ELR (cell line): ENCODE measurements at places on chromosomes 2 and 18.
A peak's percentile ranks its signal among the peaks of the same experiment; 100 is the strongest.

GRCh38 chr2:233059797-233060500, at the start of gene INPP5D:
INPP5D (plus strand) TSS chr2:233060342; CDS start chr2:233060479, 137 bp downstream.
- DNase-seq = no peak

DNA sequence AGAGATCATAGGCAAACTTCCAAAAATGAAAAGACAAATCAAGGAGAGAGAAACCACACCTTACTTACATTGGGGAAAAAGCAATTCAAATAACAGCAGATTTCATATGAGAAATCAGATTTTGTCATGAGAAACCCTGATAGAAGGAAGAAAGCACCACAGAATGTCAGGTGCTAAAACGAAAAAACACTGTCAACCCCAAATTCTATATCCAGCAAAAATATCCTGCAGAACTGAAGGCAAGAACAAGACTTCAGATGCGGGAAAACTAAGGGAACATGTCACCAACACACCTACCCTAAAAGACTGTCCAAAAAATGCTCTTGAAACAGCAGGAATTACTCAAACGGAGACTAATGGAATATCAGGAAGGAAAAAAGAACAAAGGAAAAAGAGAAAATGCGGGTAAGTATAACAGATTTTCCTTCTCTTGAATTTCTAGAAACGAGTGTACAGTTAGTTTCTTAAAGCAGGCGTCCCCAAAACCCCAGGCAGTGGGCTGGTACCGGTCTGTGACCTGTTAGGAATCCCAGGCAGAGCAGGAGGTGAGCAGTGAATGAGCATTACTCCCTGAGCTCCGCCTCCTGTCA, 7.3 kb upstream of the ID2 start:
- no peak for DNase-seq

DNA sequence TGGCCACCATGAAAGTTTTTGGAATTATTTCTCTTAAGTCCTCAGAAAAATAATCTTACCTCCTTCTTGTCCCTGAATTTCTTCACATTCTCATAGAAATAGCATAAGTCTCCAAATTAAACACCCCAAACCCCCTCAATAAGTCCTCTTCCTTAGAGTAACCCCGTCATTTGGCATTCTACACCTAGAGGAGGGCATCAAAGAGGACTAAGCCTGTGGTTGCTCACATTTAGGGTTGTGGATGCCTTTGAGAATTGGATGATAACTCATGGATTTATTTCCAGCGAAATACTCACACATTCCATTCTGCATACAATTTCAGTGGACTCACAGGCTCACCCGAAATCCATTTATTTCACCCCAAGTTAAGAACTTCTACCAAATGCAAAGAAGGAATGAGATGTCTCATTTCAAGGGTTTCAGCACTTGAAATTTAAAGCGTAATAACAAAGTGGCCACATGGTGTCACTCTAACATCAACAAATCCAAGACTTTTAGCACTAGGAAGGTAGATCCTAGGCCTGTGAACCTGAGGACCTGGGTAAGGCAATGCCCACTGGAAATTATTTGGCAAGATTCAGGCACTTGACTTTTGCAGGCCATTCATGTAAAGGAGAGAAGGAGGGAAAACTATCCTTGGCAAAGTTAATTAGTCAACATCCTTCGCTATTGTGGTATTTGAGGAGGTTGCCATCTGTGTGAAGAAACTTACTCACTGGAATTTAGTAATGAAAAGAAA, 24.6 kb downstream of the DYTN start:
- DNase-seq = peak; percentile 66

DNA sequence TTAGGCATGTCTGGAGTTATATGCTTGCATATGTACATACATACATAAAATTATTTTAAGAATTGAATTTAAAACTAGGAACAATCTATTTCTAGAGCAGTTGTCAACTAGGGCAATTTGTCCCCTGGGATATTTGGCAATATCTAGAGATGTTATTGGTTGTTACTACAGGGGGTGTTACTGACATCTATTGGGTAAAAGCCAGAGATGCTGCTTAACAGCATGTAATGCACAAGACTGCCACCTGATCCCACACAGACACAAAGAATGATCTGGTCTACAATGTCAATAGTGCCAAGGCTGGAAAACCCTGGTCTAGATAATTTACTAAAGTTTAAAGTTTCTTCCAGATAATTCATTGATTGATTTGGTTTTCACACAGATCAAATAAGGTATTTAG, 185.3 kb downstream of the NYAP2 start:
- DNase-seq = peak; percentile 10

- DNase-seq = no peak
These were observed 405.3 kb downstream of the SPAG16 start for GRCh38 chr2:213689585-213689984.

DNA sequence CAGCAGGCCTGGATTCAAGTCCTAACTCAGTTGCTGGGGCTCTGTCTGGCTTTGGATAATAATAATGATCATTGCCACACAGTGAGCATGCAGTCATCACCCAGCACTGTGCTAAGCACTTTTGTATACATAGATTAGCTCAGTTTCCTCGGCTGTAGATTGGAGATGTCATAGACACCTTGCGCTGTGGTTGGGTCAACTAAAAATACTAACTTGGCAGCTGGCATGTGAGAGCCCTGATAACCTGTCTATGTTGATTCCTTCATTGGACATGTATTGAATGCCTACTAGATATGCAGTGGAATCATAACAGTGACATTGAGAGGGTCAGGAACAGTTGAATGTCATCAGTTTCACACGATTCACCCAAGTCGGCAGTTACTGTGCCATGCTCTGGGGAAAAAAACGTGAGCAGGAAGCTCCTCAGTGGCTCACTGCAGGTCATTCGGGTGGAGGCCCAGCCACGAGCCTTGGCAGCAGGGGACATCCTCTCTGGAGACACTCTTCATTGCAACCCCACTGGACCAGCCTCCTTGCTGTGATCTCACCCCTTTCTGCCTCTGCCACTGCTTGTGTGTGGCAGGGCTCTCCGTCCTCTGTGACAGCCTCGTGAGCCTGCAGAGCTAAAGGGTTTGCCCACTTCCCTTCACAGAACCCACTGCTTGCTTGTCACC, 85.3 kb downstream of the NPAS2 start:
- DNase-seq = no peak

GRCh38 chr2:113228991-113229716, 49.6 kb downstream of the PAX8 start:
- no peak for DNase-seq
